Stimulated activated CD8-positive, alpha-beta memory T cell treated with anti-CD3 and anti-CD28 coated beads, Interleukin-4, amount 100 ng/mL, for 4 hours (primary cell): ENCODE measurements at places on chromosomes 16 and 17.

- DNase-seq, result no peak
These were observed 80.3 kb upstream of the CRHR1 start for GRCh38 chr17:45703806-45704205.

- no peak for DNase-seq
These were observed 42.5 kb downstream of the ST3GAL2 start for GRCh38 chr16:70396246-70396904.

DNA sequence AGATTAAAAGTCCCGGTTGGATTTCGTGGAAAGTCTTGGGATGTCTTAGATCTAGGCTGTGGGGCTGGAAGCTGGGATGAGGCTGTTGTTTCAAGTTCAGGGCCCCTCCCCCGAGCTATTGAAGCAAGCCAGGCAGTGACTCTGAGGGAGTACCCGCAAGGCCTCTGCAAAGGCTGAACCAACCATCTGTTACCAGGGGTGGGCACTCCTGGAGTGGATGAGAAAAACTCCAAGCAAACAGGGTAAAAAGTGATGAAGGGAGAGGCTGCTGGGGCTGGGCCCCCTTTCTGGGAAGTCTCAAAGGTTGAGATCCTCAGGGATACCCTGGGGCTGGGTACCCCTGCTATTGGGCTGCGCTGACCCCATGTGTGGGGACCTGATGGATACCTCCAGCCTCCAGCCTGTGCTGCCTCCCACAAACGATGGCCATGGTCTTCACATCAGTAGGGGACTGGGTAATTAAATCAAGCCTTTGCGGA, 82.4 kb upstream of the KIFC3 start:
- no peak for DNase-seq

DNA sequence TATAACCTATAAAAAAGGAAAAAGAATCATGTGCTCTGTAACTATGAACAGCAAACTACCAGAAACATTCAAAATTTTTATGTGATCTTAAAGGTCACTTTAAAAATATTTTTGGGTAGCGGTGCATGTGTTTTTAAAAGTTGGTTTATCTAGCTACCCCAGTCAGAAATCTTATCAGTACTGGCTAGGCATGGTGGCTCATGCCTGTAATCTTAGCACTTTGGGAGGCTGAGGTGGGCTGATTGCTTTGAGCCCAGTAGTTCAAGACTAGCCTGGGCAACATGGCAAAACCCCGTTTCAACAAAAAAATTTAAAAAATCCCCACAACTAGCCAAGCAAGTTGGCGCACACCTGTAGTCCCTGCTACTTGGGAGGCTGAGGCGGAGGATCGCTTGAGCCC, 3.7 kb downstream of the CAPNS2 start:
- no peak for DNase-seq

- DNase-seq, result peak; percentile 36
These were observed 9.8 kb downstream of the SLC38A10 start for GRCh38 chr17:81285179-81285878.

GRCh38 chr17:2106308-2106955, 51.5 kb downstream of the HIC1 start:
- no peak for DNase-seq

GRCh38 chr16:87664792-87665191, 62.5 kb downstream of the JPH3 start:
- no peak for DNase-seq

DNA sequence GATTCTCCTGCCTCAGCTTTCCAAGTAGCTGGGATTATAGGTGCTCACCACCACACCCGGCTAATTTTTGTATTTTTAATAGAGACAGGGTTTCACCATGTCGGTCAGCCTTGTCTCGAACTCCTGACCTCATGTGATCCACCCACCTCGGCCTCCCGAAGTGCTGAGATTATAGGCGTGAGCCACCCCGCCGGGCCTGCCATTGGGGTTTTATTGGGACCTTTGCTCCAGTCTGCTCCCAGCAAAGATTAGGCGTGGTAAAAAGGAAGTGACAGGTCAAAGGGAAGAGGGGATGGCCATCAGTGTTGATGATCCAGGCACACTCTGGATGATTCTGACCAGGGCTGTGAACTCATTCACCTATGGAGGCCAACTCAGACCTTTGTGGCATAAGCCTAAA, 20.5 kb downstream of the MYLK3 start:
- no peak for DNase-seq

- DNase-seq, result no peak
These were observed 131.1 kb downstream of the PHKB start for GRCh38 chr16:47592232-47592631.

- DNase-seq, result no peak
These were observed 6.1 kb upstream of the STH start for GRCh38 chr17:45992904-45993303.

DNA sequence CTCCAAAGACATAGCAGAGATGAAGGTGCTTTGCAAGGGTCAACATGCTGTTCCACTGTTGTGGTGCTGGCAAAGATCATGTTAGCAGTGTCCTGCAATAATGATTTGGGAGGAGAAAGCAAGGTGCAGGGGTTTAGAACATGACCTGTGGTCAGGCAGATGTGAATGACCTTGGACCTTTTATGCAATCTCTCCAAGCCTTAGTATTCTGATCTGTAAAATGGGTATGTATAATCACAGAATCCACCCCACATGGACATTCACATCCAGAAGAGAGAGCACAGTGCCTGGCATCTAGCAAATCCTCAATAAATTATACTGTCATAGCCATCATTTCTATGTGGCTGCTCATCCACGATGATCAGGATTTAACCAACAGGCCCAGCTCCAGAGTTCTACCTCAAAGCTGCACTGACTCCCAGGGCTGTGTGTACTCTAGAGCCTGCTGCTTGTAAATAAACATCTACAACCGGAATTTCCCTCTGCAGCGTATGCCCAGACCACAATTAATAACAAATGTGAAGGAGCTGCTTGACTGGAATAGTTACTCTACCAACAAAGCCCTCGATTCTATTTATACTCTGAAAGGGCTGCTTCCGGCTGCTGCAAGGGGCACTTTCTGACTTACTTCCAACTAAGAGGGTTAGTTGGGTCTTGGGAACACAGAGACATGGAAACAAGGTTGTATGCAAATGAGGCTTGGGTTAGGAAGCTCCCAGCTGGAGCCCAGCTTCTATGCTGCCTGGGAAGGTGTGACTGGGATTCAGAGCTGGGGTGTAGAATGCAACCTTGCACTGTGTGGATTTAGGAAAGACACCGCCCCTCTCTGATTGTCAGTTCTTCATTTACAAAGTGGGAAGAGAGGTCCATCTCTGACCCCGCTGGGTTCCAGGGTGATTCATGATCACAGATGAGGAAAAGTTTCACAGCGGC, 265.2 kb downstream of the XYLT1 start:
- DNase-seq, result no peak

DNA sequence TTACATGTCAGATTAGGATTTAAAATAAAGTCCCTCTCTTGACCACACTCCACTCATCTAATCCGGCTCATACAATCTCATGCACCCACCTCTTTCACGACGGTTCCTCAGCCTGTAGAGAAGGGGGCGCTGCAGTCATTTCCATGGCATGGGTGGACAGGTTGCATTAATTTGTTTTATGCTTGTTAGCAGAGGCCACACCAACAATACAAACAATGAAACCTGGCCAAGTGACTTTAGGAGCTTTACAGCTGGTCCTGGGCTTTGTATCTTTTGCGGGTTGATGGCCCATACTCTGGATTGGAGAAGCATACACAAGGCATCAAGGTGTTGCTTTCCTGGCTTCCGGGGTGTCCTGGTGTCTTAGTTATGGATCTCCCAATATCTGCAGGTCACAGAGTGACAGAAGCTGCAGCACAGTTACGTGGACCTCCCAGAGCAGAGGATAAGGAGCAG, 9.7 kb upstream of the SNF8 start:
- DNase-seq, result no peak

GRCh38 chr16:49874613-49875237, 18.8 kb upstream of the ZNF423 start:
- DNase-seq, result no peak

GRCh38 chr17:8732406-8733085, 12.1 kb downstream of the CCDC42 start:
- no peak for DNase-seq

DNA sequence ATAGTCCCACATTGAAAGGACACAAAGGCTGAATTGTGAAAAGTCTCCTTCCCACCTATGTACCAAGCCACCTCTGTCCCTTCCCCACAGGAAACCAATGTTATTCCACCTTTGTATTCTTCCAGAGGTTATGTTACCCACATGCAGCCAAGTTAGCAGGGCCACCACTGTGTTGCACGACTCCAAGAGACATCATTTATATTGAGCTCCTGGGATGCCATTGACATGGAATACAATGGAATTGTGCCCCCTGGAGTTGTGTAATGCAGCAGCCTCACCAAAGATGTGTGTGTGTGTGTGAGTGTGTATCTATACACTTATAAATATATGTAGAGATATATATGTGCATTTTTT, 21.6 kb upstream of the MSI2 start:
- no peak for DNase-seq

DNA sequence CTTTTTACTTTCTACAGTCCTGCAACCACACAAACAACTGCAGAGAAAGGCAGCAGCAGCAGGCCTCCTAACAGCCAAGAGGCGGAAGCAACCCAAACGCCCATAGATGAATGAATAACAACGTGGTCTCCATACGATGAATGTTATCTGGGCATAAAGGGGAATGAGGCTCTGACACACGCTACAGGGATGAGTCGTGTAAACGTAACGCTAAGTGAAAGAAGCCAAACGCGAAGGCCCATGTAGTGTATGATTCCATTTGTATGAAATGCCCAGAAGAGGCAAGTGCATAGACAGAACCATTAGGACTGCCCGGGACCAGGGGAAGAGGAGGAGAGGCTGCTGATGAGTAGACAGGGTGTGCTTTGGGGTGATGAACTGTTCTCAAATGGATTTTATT, 94.8 kb upstream of the DNAH17 start:
- DNase-seq, result no peak

- no peak for DNase-seq
These were observed 8.0 kb downstream of the TXNDC11 start for GRCh38 chr16:11734653-11735043.

DNA sequence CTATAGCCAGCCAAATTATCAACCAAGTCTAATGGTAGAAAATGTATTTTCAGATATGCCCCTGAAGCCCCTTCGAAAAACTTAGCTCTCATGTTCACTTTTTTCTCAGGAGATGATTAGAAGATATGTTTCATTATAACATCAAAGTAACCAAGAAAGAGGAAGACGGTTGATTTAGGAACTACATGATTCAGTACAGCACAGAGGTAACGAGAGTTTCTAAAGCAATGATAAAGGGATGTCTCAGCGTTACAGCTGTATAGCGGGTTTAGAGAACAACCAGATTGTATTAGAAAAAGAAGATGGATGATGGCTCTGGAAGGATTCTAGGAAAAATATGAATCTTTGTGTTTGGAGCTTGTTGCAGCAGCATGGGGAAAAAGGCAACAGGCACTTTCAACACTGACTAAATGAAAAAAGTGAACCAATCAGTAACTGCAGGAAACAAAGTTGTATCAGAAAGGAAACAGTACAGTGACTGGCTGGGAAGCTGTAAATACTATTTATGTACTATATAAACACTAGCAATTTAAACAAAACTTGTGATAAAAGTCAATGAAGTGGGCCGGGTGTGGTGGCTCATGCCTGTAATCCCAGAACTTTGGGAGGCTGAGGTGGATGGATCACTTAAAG, 21.5 kb downstream of the MBTD1 start:
- DNase-seq, result no peak

GRCh38 chr16:46947900-46948547, 25.4 kb downstream of the DNAJA2 start:
- DNase-seq, result no peak

- no peak for DNase-seq
These were observed 1.1 kb downstream of the MAPK3 start for GRCh38 chr16:30121741-30122571.

DNA sequence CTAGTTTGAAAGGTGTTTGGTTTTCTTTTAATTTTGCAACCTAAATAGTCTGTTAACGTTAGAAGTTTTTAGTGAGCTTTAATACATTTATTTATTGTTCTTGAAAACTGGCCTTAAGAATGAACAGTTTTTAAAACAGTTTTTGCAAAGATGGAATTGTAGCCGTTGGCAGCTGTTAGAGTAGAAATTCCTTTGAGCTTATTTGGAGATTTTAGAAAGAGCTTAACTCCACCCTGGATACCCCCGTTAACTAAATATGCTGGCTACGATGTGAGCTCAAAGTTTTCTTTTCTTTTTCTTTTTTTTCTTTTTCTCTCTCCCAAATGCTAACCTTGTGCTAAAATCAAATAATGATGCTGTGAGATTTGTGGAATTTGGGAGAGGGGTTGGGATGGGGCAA, 75.2 kb downstream of the COX10 start:
- no peak for DNase-seq

DNA sequence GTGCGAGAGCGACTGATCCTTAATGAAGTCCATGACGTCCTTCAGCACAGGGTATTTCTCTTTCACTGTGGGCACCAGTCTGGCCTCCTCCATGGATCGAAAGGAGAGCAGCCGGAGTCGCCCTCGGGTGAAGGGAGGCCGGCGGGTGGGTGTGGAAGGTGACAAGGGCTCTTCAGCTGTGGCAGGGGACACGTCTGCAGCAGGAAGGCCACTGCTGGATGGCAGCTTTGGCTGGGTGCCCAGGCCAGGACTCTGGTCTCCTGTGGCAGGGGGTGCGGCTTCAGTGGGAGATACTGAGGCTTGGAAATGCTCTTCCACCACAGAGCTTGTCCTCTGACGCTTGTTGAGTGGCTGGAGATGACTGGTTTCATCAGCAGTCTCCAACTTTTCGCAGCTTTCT, 78.5 kb downstream of the ZZEF1 start:
- DNase-seq, result no peak

- DNase-seq, result no peak
These were observed 178.4 kb downstream of the CCDC182 start for GRCh38 chr17:57566721-57567120.

GRCh38 chr16:86576591-86577313, 1.6 kb upstream of the FOXL1 start:
- DNase-seq, result no peak

DNA sequence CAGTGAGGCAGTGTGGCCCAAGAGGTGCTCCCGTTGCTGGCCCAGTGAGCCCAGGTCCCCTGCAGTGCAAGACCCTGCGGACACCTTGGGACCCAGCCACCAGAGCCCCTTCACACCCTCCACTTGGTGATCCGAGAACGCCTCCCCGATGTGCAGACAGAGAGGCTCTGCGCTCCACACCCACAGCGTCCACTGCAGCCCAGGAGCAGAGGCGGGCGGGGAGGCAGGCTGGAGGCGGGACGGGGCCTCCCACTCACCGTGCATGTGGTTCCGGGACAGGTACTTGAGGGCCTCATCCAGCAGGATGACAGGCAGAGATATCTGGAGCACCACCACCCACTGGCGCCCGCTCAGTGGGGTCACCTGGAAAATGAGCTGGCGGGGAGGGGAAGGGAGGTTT, 12.1 kb upstream of the P2RX1 start:
- DNase-seq, result no peak

GRCh38 chr17:62968445-62968923, 2.4 kb downstream of the TANC2 start:
- peak; percentile 5 for DNase-seq

DNA sequence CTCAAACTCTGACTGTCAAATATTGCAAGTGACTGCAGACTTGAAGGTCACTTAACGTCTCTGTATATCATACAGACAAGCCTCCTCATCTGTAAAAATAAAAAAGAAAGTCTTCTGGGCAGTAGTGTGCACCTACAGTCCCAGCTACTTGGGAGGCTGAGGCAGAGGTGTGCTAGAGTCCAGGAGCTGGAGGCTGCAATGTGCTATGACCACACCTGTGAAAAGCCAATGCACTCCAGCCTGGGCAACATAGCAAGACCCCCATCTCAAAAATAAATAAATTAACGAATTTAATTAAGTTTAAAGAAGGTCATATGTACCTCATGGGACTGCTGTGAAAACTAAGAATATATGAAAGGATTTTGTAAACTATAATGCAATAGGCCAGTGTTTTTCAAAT, 35.0 kb upstream of the C17orf78 start:
- DNase-seq, result no peak
